ENCODE measurements at places on chromosomes 2 and 18. TPM values are rescaled to one million over a fixed set of nuclear protein-coding genes. Genes with fewer than 3 reads are reported as not detected.

SLC4A5 gene
- total RNA-seq, result 7.1 TPM

IL1RL1 gene
- 47.2 TPM for total RNA-seq

SNED1 gene
- total RNA-seq, result 22.8 TPM

MARS2 gene
- total RNA-seq, result 5.8 TPM

SP110 gene
- total RNA-seq, result 27.2 TPM

INHBB gene
- 1.1 TPM for total RNA-seq

MERTK gene
- 27.2 TPM for total RNA-seq

RAB6C gene
- not detected for total RNA-seq

DNA sequence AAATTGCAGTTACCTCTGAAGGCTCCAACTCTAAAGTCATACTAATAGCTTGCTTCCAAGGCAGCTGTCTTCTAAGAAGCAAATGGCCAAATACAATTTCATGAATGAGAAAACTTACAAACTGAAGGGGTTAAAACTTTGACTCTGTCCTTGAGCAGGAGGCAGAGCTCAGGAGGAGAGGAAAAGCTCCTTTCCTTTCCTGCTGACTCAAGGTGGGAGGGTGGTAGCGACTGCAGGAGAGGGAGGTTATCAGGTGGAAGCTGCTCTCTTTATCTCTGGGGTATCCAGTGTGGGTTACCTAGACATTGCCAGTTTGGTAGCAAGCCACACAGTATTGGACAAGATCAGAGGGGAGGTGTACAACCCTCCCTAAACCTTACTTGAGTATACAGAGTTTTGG is 2.7 kb upstream of the EFEMP1 start:
- no peak overlapping the region for H3K4me3 ChIP-seq
- no peaks in the 10 kb centered on the region for H3K36me3 ChIP-seq
- no peak for DNase-seq
- peaks cover 7% of the 10 kb centered on the region for H3K27me3 ChIP-seq
- H3K27ac ChIP-seq, result no peak overlapping the region
- H3K4me1 ChIP-seq, result no peaks in the 10 kb centered on the region

- DNase-seq, result peak; percentile 76
- H3K27ac ChIP-seq, result peak overlapping the region; percentile 86
- no peaks in the 10 kb centered on the region for H3K4me1 ChIP-seq
- H3K4me3 ChIP-seq, result peak overlapping the region; percentile 92
- no peaks in the 10 kb centered on the region for H3K27me3 ChIP-seq
- H3K36me3 ChIP-seq, result peaks cover 10% of the 10 kb centered on the region
Measured at GRCh38 chr2:69830045-69830905, 815 bp downstream of the GMCL1 start.

DNA sequence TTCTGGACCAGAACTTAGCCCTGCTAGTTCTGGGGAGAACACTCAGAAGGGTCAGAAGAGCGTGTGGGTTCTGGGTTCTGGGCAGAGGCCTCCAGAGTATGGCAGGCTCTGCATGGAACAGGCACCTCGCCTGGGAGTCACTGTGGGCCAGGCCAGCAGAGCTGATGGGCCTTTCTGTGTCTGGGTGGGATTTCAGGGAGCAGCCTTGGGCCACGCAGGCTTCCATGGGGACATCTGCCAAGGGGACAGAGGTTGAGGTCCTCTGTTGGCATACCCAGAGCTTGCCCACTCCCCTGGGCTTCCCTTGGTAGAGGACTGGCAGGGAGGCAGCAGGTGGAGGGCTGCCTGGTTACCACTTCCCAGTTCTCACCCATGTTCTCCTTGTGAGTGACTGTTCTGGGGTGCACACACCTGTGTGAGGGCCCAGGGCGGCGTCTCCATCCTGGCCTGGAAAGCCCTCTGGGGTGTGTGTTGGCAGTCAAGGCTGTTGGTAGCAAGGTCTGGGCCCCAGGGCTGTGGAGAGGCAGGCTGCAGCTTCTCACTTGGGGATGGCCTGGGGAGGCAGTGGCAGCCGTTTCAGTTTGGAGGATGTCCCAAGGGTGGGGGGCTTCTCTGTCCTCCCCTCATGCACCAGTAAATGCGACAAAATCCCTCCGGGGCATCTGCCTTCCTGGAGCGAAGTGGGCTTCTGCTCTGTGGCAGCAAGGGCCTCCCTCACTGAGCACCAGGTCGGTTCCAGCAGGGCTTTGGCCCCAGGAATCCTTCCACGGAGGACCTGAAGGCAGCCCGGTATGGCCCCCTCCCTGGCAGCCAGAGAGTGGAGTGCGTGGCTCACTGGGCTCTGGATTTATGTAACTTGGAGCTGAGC is 74.6 kb upstream of the HDAC4 start:
- no peaks in the 10 kb centered on the region for H3K36me3 ChIP-seq
- H3K27me3 ChIP-seq, result no peaks in the 10 kb centered on the region
- no peaks in the 10 kb centered on the region for H3K4me1 ChIP-seq
- no peak overlapping the region for H3K27ac ChIP-seq
- peak; percentile 35 for DNase-seq

GRCh38 chr2:1715184-1716013 is 28.9 kb downstream of the PXDN start:
- no peaks in the 10 kb centered on the region for H3K27me3 ChIP-seq
- H3K27ac ChIP-seq, result peak overlapping the region; percentile 42
- DNase-seq, result no peak
- H3K36me3 ChIP-seq, result no peaks in the 10 kb centered on the region
- H3K4me1 ChIP-seq, result peaks cover 10% of the 10 kb centered on the region

DNA sequence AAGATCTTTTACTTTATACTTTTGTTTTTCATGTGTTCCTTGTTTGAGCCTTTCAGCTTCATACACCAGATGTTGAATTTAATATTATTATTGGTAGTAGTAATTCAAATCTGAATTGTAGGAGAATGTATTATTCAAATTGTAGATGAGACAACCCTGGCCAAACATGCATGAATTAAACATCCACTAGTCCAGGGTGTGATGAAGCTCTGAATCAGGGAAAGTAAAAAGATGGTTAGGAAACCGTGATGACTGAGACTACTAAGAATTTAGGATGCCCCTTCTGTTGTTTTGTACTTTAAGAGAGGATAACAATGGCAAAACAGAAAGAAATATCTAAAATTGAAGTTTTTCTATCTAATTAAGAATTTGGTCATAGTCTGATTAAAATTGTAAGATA is 227.8 kb upstream of the CDH2 start:
- no peak overlapping the region for H3K4me3 ChIP-seq
- H3K27me3 ChIP-seq, result no peaks in the 10 kb centered on the region
- no peak for DNase-seq

- no peak overlapping the region for H3K4me3 ChIP-seq
- H3K27me3 ChIP-seq, result no peaks in the 10 kb centered on the region
- no peaks in the 10 kb centered on the region for H3K4me1 ChIP-seq
- no peak for DNase-seq
- H3K27ac ChIP-seq, result no peak overlapping the region
Measured at GRCh38 chr18:51123936-51124486, 73.5 kb downstream of the MEX3C start.

- no peak for DNase-seq
- H3K36me3 ChIP-seq, result no peaks in the 10 kb centered on the region
- H3K4me1 ChIP-seq, result no peaks in the 10 kb centered on the region
- no peak overlapping the region for H3K4me3 ChIP-seq
- no peak overlapping the region for H3K27ac ChIP-seq
Measured at GRCh38 chr2:215881582-215881981, 131.8 kb downstream of the MREG start.

- no peaks in the 10 kb centered on the region for H3K27me3 ChIP-seq
- H3K4me3 ChIP-seq, result no peak overlapping the region
- H3K4me1 ChIP-seq, result no peaks in the 10 kb centered on the region
- H3K36me3 ChIP-seq, result no peaks in the 10 kb centered on the region
- H3K27ac ChIP-seq, result no peak overlapping the region
Measured at GRCh38 chr2:142883526-142883925, 6.1 kb downstream of the KYNU start.

DNA sequence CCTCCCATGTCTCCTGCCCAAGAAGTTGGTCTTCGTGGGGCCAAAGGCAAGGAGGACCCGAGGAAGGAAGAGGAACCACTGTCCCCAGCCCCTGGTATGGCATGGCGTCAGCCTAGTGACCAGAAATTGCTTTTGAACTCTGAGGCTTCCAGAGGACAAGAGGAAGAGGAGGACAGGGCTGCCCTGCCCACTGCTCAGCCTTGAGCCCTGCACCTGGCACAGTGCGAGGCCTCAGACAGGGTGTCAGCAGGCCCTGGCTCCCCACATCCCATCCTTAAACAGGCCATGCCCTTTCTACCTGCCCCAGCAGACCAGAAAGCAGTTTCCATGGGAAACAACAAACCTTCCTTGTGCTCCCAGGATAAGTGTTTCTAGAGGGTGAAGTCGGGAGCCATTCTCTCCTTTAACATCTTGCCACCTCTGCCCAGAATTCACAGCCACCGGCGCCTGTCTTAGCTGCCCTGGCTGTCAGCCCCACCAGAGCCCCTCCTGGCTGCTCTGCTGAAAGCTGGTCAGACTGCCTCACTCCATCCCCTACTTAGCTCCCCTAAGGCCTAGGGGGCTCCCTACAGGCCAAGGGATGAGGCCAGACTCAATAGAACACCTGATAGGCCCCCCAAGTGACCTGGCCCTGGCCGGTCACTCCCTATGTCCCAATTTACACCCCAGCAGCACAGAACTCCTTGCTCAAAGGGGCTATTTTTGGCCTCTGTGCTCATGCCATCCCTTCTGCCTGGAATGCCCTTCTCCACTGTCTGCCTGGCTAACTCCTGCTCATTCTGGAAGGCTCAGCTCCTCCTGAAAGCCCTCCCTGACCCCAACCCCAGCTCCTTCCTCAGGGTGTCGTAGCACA is 20.6 kb downstream of the ATOH8 start:
- peaks cover 5% of the 10 kb centered on the region for H3K4me1 ChIP-seq
- no peak for DNase-seq
- no peaks in the 10 kb centered on the region for H3K36me3 ChIP-seq

DNA sequence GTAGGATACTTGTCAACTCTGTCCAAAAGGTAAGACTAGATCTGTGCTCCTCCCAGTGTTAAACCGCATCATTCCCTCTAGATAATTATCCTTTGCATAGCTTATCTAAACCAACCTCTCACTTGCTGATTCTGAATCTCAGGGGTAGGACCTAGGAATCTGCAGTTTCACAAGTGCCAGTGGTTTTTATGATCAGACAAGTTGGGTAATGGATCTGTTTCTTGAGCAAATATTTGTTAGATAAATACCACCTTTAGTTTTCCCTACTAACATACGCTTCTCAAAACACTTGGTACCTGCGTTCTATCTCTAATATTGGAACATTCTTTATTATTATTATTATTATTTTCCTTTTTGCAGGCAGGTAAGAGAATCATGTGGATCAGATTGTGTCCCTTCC is 439.9 kb downstream of the PTPRM start:
- H3K4me1 ChIP-seq, result no peaks in the 10 kb centered on the region
- no peak overlapping the region for H3K27ac ChIP-seq
- no peaks in the 10 kb centered on the region for H3K27me3 ChIP-seq
- no peaks in the 10 kb centered on the region for H3K36me3 ChIP-seq
- DNase-seq, result no peak

- DNase-seq, result no peak
- no peak overlapping the region for H3K4me3 ChIP-seq
- H3K27ac ChIP-seq, result no peak overlapping the region
- H3K27me3 ChIP-seq, result no peaks in the 10 kb centered on the region
- H3K36me3 ChIP-seq, result no peaks in the 10 kb centered on the region
- H3K4me1 ChIP-seq, result no peaks in the 10 kb centered on the region
Measured at GRCh38 chr2:231013820-231014219, 17.9 kb downstream of the SPATA3 start.

DNA sequence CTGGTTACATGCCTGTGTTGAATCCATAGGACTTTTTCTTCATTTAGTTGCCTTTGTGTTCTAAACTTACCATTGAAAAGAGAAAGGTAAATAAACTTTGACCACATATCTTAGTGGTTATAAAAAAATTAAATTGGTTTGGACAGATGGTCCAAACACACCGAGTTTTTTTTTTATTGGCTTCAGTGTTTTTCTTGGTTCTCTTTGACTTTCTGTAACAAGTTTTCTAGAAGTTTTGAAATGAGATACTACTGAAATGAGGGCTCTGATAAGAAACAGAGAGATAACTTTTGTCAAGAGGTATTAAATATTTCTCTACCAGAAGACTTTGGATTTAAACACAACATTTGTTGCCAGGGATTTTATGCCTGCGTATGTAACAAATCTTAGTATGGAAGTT is 20.7 kb downstream of the SPTBN1 start:
- H3K4me1 ChIP-seq, result no peaks in the 10 kb centered on the region
- no peaks in the 10 kb centered on the region for H3K36me3 ChIP-seq
- H3K4me3 ChIP-seq, result no peak overlapping the region
- H3K27me3 ChIP-seq, result no peaks in the 10 kb centered on the region

GRCh38 chr2:15797231-15797938 is 143.0 kb upstream of the MYCN start:
- no peaks in the 10 kb centered on the region for H3K27me3 ChIP-seq
- no peaks in the 10 kb centered on the region for H3K36me3 ChIP-seq
- H3K4me3 ChIP-seq, result no peak overlapping the region
- H3K4me1 ChIP-seq, result no peaks in the 10 kb centered on the region

GRCh38 chr2:98153481-98153880 is 66.5 kb downstream of the VWA3B start:
- no peak overlapping the region for H3K27ac ChIP-seq
- no peaks in the 10 kb centered on the region for H3K4me1 ChIP-seq
- DNase-seq, result no peak
- H3K36me3 ChIP-seq, result no peaks in the 10 kb centered on the region

- no peaks in the 10 kb centered on the region for H3K27me3 ChIP-seq
- H3K4me3 ChIP-seq, result no peak overlapping the region
- H3K4me1 ChIP-seq, result no peaks in the 10 kb centered on the region
- H3K27ac ChIP-seq, result peak overlapping the region; percentile 65
- DNase-seq, result peak; percentile 80
Measured at GRCh38 chr2:85737481-85737880, 16.3 kb upstream of the ATOH8 start.

DNA sequence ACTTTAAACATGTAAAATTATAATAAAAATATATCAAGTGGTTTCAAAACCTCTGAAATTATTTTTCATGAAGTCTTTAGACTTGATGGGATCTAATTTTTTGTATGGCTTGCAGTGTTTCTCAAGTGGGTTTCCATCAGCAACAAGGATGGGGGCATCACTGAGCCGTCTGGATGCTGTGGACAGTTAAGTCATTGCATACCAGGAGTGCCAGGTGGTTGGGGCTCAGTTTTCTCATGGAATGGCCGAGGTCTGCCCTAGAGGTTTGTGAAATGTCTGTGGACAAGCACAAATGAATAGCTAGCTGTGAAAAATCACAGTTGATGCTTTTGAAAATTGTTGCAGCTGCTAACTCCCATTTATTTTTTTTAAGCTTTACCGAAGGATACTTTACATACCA is 1.7 kb downstream of the PRELID3A start:
- no peaks in the 10 kb centered on the region for H3K27me3 ChIP-seq
- peaks cover 6% of the 10 kb centered on the region for H3K4me1 ChIP-seq
- no peak for DNase-seq
- no peaks in the 10 kb centered on the region for H3K36me3 ChIP-seq

DNA sequence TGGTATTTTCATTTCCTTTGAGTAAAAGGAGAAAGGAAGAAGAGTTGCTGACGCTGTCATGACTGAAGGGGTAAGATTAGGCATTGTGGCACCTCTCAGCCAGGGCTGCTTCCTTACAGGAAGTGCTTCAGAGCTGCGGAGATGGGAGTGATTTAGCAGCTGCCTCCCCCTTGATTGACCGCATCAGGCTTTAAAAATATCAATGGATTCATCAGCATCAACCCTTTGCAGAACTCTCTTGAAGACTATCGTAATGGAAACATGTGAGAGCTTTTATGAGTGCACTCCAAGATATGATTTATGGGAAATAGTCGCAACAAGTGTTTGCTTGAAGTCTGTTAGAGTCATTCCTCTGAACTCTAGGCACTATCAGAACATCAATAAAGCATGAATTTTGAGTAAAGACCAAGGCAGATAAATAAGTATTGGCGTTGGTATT is 141.1 kb downstream of the CSRNP3 start:
- DNase-seq, result no peak
- H3K36me3 ChIP-seq, result no peaks in the 10 kb centered on the region
- no peaks in the 10 kb centered on the region for H3K4me1 ChIP-seq

All from Peyer's patch (tissue), 4 donors.